Stimulated activated CD8-positive, alpha-beta memory T cell treated with anti-CD3 and anti-CD28 coated beads, Interleukin-4, amount 100 ng/mL, for 1 hour (primary cell): ENCODE measurements at places on chromosomes 13 and 19.
A peak's percentile ranks its signal among the peaks of the same experiment; 100 is the strongest.

GRCh38 chr13:48561466-48562235 is 28.8 kb upstream of the RCBTB2 start:
- no peak for DNase-seq

GRCh38 chr19:51903192-51903591 is 1.6 kb downstream of the ZNF649 start:
- no peak for DNase-seq

GRCh38 chr13:113077953-113078901 is 27.4 kb upstream of the F7 start:
- DNase-seq = no peak

GRCh38 chr19:47693489-47693888 is 19.7 kb upstream of the EHD2 start:
- DNase-seq = no peak

DNA sequence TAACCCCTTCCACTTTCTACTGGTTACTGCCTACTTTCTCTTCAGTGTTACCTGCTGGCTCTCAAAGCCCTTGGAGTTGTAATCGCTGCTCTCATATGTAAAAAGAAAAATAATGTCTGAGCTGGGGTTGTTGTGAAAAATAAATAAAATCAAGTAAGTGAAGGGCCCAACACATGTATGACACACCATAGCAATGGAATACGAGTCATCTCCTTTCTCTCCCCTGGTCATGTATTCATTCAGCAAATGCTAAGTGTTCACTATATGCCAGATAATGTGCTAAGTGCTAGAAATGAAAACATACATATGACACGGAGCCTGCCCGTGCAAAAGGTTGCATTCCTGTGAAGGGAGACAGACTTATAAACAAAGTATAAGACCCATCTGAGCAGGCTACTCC is 535.0 kb downstream of the RFC3 start:
- DNase-seq = no peak

GRCh38 chr19:18828786-18829185 is 3.0 kb upstream of the UPF1 start:
- no peak for DNase-seq

DNA sequence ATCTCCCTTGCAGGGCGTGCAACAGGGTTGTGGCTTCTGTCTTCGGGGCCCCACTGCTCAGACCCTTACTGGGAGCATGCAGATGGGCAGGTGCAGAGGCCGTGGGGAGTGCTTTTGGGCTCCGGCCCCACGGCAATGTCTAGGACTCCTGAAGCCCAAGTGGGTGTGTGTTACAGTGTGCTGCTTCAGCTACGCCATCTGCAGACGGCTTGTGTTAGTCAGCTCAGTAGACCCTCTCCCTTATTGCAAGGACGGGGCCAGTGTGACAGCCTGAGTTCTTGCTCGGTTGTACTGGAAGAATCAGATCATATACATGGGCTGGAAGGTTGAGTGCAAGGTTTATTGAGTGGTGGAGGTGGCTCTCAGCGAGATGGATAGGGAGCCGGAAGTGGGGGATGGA is 39.3 kb downstream of the DNAJC3 start:
- DNase-seq = no peak

- no peak for DNase-seq
Observed at GRCh38 chr19:46369817-46370216, 22.9 kb downstream of the PPP5C start.

DNA sequence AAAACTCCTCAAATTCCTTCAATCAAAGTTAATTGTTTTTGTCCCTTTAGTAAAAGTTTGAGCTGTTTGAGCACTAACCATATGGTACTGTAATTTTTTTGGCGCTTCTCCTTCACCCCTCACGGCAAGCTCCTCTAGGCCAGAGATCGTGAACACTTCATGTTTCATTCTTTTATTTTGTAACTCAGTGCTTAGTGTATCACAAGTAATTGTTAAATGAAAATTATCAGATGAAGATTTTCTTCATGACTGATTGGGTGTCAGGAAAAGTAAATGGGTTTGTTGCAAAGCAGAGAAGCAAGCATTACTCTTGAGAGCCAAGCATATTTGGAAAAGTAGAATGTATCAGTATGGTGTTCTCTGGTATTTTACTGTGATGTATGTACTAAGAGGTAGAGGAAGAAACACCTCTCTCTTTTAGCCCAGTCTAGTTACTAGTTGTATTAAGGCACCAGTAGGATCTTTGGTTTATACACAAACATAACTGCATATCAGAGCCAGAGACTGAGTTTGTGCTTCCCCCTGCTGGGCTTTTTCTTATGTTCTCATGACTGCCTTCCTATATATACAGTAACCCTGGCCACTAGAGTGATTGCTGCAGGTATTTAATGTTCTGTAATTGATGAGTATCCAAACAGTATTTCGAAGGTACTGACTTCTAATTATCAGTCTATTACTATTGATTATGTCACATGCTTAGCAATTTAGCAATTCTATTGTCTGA is 202.3 kb upstream of the KLHL1 start:
- DNase-seq = no peak

DNA sequence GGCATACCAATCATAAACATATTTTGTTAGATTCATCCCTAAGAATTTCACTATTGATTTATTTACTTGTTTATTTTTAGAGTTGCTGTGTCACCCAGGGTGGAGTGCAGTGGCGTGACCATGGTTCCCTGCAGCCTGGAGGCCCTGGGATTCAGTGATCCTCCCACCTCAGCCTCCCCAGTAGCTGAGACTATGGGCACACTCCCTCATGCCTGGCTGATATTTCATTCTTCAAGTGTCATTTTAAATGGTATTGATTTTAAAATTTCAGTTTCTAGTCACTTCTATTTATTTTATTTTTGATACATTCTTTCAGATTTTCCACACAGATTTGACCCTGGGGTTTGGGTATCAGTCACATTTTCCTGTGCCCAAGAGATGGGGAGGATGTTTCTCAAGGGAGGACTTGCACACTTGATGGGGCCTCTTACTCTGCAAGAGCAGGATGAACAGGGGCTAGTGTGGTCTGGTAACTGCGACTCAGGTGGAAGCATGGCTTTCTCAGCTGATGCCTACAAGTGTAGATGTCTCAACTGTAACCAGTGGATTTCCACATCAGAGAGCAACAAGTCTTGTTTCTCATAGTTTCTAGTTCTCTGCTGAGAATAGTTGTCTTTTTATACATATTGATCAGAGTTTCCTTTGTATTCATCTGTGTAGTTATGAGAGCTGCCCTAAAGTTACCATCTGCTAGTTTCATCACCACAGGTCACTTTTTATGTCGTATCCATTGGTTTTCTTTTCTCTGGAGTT is 40.2 kb downstream of the CCNE1 start:
- no peak for DNase-seq

DNA sequence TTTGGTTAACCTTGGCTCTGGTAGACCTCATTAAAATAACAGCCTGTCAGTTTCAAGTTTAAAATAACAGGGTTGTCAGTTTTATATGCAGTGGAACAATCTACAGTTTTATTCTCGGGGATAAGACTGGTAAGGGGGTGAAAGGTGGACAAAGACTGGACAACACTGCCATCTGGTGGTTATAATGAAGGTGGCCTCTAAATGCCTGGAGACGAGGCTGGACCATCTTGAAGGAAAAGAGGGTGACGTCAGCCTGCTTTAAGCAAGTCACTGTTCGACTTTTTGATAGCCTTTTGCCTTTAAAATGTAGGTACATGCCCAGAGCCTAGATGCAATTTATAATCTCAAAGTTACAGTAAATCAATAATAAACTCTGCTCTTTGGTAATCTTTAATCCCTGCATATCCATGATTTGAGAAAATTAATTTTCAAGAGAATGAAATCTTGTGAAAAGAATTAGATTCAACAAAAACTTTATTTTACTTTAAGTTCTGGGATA is 117.0 kb downstream of the DCT start:
- peak; percentile 7 for DNase-seq

- DNase-seq = no peak
Observed at GRCh38 chr19:14440049-14440448, 6.9 kb downstream of the PKN1 start.

- no peak for DNase-seq
Observed at GRCh38 chr13:41383386-41383785, 72.3 kb downstream of the NAA16 start.

DNA sequence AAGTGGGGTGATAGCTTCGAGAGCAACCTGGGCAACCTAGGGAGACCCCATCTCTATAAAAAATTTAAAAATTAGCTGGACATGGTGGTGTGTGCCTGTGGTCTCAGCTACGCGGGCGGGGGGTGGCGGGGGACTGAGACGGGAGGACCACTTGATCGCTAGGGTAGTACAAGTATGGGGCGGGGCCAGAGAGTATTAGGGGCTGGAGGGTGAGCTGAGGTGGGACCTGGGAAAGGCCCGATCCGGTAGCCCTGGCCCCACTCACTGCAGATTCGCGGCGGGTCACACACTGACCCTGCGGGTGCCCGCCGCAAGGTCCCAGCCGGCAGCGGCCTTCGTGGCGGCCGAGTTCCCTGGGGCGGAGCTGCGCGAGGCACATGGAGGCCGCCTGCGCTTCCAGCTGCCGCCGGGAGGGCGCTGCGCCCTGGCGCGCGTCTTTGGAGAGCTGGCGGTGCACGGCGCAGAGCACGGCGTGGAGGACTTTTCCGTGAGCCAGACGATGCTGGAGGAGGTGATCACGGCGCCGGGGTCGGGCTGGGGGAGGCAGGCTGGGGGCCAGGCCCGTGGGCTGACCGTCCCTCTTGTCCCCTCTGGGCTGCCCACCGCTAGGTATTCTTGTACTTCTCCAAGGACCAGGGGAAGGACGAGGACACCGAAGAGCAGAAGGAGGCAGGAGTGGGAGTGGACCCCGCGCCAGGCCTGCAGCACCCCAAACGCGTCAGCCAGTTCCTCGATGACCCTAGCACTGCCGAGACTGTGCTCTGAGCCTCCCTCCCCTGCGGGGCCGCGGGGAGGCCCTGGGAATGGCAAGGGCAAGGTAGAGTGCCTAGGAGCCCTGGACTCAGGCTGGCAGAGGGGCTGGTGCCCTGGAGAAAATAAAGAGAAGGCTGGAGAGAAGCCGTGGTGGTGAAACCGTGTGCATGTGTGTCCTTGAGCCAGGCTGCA is 2.0 kb upstream of the ARHGAP45 start:
- DNase-seq = no peak

DNA sequence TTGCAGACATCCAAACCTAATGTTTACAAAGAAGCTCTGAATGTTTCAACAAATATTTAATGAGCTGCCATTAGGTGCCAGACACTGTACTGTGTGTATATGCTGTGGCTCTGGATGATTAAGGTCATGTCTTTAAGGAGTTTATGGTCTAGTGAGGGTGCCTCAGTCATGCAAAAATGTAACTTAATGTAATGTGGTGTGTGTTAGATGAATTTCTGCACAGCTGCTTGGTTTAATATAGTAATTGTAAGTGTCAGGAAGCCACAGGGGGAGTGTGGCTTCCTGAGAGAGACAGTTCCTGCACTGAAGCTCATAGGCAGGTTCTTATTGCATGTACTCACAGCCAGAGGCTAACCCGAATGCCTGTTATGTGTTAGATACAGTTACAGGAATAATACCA is 43.3 kb downstream of the SPATA13 start:
- DNase-seq = no peak

GRCh38 chr13:50970956-50971355 is 61.4 kb downstream of the RNASEH2B start:
- no peak for DNase-seq

DNA sequence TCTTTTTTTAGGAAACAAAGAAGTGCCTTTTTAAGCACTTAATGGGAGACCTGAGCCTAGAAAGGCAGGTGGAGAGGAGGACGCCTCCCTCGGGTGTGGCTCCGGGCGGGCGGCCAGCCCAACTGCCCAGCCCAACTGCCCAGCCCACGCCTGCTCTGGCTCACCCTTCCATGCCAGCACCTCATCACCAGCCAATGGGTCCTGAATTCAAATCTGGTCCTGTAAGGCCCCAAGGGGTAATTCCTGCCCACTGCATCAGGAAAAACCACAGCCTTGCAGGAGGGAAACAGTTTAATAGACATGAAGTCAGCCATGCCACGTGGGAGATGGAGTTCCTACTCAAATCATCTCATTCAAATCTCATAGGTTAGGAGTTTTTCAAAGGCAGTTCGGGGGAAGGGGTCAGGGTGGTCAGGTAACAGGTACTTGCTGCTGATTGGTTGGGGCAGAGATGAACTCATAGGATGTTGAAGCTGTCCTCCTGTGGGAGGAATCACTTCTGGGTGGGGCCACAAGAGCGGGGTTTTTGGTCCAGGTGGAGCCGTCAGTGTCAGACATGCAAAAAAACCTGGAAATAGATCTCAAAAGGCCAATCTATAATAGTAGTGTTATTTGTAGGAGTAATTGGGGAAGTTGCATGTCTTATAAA is 64.9 kb downstream of the HSPH1 start:
- no peak for DNase-seq

- DNase-seq = no peak
Observed at GRCh38 chr19:16038196-16038695, 38.0 kb upstream of the TPM4 start.

GRCh38 chr13:76773448-76774094 is 112.6 kb downstream of the KCTD12 start:
- DNase-seq = no peak

DNA sequence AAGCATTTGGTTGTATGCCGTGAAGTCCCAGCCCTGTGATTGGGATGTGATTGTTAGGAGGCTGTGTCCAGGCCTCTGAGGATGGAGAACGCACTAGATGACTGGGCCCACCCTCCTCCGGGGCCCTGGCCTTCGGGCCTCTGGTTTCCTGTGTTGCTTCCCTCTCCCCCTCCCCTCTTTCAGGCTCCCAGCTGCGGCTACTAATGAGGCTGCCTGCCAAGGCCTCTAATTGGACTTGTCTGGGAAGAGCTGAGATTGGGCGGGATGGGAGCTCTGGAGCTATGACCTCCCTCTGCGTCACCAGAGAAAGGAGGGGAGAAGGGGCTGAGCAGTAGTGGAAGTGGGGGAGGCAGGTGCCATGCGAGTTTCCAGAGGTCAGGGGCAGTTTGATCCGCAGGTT is 9.9 kb downstream of the PTH2 start:
- no peak for DNase-seq

GRCh38 chr13:50370303-50370950 is 355.2 kb downstream of the KCNRG start:
- no peak for DNase-seq

- no peak for DNase-seq
Observed at GRCh38 chr19:47122359-47123335, 8.0 kb upstream of the SAE1 start.

DNA sequence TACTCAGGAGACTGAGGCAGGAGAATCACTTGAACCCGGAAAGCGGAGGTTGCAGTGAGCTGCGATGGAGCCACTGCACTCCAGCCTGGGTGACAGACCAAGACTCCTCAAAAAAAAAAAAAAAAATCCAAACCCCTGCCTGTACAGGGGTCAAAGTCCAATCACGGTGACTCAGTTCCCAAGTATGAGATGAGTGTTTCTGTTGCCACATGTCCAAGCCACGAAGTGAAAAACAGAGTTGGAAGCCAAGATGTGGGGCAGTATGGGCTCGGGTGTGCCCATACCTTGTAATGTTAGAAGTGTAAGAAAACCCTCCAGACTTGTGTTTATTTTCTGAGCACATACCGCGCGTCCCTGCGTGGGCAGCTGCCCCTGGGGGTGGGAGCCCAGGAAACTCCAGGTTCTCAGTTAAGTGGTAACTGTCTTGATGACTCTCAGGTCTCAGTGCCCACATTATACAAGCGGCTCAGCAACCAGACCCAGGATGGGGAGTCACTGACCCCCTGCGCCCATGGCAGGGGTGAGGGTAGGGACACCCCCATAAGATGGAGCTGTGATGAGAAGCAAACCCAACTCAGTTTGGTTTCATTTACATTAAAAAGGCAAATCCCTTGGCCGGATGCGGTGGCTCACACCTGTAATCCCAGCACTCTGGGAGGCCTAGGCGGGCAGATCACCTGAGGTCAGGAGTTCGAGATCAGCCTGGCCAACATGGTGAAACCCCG is 1.2 kb upstream of the GPX4 start:
- DNase-seq = no peak

GRCh38 chr19:56309511-56310185 is 5.0 kb downstream of the ZSCAN5A start:
- DNase-seq = peak; percentile 20
